Activated T-cell treated with anti-CD3 and anti-CD28 coated beads, Interleukin-2, amount 50 U/mL, for 72 hours (primary cell): ENCODE measurements at places on chromosomes 6 and 20. TPM values are rescaled to one million over a fixed set of nuclear protein-coding genes. Genes with fewer than 3 reads are reported as not detected.
A peak's percentile ranks its signal among the peaks of the same experiment; 100 is the strongest.

Gene LRRC1
- 3.6 TPM for total RNA-seq

GRCh38 chr6:13462458-13463327 is 24.7 kb downstream of the GFOD1 start:
- no peaks in the 10 kb centered on the region for H3K36me3 ChIP-seq
- peaks cover 87% of the 10 kb centered on the region for H3K4me1 ChIP-seq
- DNase-seq, result no peak
- no peaks in the 10 kb centered on the region for H3K27me3 ChIP-seq
- peak overlapping the region; percentile 48 for H3K4me3 ChIP-seq
- no peak overlapping the region for H3K27ac ChIP-seq

DNA sequence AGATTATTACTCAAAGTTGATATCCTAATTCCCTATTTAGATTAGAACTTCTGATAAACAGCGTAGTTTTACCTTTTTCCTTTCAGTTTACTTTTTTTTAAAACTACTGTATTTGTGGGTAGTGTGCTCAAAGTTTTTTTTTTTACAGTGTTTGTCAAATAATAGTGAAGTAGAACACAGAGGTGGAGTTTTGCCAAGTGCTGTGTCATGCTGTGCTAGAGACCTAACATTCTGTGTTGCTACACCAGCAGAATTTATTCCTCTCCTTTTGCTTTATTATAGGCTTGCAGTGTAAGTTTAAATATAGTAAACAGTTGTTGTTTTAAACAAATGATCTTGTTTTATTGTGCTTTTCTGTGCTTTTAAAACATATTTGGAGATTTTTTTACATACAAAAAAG is 125.4 kb downstream of the HIVEP1 start:
- no peak overlapping the region for H3K27ac ChIP-seq
- no peak for DNase-seq
- H3K4me3 ChIP-seq, result no peak overlapping the region
- peaks cover 31% of the 10 kb centered on the region for H3K36me3 ChIP-seq

GRCh38 chr20:45965169-45966002 is 6.6 kb downstream of the ZNF335 start:
- no peak for DNase-seq
- peaks cover 4% of the 10 kb centered on the region for H3K36me3 ChIP-seq
- no peaks in the 10 kb centered on the region for H3K27me3 ChIP-seq
- H3K27ac ChIP-seq, result no peak overlapping the region
- H3K4me3 ChIP-seq, result no peak overlapping the region

DNA sequence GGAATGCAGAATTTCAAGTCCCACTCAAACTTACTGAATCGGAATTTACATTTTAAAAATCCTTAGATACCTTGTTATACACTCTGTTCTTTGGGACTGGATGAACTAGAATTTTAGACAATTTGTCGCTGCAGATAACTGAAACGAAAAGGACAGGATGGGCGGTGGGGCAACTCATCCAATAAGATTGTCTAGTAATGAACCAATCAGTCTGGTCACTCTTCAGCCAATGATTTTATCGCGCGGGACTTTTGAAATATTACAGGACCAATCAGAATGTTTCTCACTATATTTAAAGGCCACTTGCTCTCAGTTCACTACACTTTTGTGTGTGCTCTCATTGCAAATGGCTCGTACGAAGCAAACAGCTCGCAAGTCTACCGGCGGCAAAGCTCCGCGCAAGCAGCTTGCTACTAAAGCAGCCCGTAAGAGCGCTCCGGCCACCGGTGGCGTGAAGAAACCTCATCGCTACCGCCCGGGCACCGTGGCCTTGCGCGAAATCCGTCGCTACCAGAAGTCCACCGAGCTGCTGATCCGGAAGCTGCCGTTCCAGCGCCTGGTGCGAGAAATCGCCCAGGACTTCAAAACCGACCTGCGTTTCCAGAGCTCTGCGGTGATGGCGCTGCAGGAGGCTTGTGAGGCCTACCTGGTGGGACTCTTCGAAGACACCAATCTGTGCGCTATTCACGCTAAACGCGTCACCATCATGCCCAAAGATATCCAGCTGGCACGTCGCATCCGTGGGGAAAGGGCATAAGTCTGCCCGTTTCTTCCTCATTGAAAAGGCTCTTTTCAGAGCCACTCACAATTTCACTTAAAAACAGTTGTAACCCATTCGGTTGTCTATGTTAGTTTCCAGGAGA is 41.9 kb upstream of the HFE start:
- no peaks in the 10 kb centered on the region for H3K36me3 ChIP-seq
- DNase-seq, result peak; percentile 87
- peak overlapping the region; percentile 99 for H3K27ac ChIP-seq
